ENCODE measurements at places on chromosomes 12 and 14.

- no peak for DNase-seq
These were observed 187.2 kb downstream of the TMTC2 start for GRCh38 chr12:82873951-82874350.

- no peak for DNase-seq
These were observed 15.3 kb downstream of the GPR132 start for GRCh38 chr14:105049753-105050550.

DNA sequence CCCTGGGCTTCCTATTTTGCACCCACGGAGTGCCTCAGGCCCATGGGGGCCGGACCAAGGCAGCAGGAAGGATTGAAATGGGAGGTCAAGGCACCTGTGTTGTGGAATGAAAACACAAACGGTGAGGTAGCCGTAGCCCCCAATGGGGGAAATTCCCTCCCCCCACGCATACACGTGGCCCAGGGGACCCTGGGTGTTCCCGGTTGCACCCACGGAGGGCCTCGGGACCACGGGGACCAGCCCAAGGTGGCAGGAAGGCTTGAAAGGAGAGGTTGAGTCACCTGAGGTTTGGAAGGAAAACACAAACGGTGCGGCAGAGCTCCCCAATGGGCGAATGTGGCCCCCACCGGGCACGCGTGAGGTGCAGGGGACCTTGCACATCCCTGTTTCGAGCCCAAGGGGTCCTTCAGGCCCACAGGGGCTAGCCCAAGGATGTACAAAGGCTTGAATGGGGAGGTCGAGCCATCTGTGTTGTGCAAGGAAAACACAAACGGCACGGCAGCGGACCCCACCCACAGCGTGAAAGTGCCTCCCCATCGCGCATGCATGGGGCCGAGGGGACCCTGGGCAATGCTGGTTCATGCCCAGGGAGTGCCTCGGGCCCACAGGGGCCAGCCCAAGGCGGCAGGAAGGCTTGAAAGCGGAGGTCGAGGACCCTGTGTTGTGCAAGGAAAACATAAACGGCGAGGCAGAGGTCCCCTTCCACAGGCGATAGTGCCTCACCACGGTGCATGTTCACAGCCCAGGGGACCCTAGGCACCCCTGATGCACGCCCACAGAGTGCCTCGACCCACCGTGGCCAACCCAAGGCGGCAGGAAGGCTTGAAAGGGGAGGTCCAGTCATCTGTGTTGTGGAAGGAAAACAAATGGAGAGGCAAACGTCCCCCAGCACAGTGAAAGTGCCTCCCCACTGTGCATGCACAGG lies 376.7 kb downstream of the ALG10 start:
- no peak for DNase-seq

DNA sequence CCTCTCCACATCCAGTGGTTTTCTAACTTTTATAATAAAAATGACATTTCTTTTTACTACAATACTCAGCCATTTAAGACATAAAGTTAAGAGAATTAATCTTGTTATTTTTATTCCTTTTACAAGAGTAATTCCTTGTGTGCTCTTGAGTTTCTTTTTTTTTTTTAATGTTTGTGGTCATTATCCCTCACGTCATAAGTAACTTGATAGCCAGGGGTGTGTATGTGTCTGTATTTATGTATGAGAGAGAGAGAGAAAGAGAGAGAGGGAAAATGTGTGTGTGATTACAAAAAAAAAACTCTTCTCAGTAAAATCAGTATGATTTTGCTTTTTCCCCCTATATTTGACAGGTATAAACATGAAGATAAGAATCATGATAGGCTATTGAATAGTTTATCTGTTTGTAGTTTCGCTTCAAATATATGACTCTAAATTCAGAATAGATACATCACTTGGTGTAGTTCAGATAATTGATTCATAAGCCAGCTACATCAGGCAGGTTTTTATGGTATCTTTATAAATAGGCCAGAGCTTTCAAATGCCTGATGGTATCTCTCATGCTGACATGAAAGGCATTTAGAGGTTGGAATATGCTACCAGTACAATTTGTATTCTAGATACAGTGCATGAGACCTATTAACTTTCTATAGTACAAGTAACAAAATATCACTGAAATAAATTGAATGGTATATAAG lies 34.9 kb downstream of the RERGL start:
- no peak for DNase-seq

- DNase-seq: no peak
These were observed 8.5 kb downstream of the MAPKAPK5 start for GRCh38 chr12:111850526-111850925.

DNA sequence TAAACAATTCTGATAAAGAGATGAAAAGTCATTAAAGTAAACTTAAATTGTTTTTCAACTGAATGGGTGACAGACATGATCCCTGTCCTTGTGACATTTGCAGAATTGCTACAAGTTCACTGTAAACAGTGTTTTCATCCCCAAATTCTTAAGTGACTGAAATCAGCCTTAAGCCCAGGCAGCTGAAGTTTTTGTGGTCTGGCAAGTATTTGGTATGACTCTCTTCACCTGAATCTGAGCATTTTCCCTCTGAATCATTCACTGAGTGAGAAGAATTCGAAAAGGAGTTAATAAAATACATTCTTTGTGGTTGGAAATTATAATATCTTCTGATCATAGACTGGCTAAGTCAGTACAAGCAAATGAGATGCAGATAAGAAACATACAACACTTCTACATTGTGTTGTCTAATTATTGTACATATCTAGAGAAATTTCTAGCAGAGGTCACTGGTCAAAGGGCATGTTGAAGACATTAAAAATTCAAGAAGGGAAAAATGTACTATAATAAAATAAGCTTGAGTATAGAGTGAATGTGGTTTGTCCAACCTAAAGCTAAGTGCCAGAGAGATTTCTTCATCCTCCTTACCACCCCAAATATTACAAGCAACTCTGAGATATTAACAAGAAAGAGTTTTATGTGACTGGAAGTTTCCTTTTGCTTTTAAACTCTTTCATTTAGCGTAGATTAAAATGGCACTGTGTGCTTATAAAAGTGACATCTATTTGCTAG lies 177.8 kb upstream of the DIO2 start:
- no peak for DNase-seq

- DNase-seq: no peak
These were observed 25.5 kb downstream of the GXYLT1 start for GRCh38 chr12:42119085-42119633.

DNA sequence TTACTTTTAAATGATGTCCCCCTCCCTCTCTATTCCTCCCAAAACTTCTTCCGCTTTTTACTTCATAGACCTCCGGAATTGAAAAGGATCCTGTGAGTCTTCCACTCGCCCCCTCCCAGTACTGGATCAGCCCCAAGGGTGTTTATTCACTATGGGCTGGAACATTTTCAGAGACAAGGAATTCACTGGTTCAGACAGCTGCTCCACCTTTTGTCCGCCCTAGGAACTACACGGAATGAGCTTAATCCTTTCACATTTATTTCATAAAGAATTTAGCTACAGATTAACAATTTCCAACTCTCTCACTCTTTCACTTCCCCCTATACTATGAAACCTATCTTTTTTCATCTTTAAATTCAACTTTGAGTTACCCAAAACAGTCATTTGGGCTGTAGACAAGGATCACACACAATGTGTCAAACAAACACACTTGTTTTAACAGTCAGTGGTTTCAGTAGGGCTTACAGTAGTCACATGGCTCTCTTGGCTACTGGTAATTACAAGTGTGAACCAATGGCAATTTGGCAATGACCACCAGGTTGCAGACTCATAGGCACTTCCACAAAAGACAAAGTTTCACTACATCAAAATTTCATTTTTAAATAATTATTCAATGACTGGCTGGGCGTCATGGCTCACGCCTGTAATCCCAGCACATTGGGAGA lies 20.6 kb downstream of the CNIH1 start:
- DNase-seq: no peak

- no peak for DNase-seq
These were observed 640 bp downstream of the ARMH4 start for GRCh38 chr14:58151133-58152013.

- no peak for DNase-seq
These were observed 1104.7 kb upstream of the TMEM132C start for GRCh38 chr12:127162307-127162706.

DNA sequence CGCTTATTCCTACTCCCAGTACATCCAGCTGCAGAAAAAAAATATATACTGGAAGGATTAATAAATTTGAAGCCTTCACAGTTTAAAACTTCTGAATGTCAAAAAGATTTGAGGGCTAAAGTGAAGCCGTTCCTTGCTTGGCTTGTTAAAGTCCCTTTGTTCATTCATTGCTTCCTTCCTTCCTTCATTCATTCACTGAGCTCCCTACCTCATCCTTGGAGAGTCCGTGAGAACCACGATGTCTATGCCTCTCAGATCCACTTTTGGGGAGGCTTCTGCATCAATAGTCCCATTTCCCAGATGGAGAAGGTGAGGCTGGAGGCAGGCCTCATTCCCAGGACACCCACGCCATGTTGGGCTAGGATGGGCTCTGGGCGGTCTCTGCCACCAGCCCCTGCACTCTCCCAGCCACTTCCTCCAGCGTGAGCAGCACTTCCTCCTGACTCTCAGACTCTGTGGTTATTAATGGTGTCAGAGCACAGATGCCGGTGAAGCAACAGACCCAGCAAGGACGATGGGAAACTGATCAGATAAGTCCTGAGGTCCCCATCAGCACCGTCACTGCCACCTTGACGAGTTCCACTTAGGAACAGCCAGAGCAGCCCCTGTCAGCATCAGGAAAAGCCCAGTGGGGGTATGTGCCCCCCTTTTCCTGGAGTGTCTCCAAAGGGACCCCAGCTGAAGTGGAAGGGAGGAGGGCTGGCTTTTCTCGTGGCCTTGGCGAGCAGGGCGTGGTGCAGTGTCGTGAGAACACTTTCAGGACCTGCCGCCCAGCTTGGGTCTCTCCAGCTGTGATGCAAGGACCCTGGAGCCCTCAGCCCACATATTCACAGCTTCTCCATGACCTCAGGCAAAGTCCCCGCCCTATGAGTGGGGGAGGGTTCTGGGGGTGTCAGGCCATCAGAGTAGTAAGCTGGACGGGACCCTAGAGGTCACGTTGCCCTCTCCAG lies 21.2 kb downstream of the ASB2 start:
- DNase-seq: no peak

GRCh38 chr12:121009741-121010140 lies 6.5 kb downstream of the C12orf43 start:
- no peak for DNase-seq

GRCh38 chr12:93638095-93638494 lies 39.1 kb upstream of the CRADD start:
- DNase-seq: no peak

DNA sequence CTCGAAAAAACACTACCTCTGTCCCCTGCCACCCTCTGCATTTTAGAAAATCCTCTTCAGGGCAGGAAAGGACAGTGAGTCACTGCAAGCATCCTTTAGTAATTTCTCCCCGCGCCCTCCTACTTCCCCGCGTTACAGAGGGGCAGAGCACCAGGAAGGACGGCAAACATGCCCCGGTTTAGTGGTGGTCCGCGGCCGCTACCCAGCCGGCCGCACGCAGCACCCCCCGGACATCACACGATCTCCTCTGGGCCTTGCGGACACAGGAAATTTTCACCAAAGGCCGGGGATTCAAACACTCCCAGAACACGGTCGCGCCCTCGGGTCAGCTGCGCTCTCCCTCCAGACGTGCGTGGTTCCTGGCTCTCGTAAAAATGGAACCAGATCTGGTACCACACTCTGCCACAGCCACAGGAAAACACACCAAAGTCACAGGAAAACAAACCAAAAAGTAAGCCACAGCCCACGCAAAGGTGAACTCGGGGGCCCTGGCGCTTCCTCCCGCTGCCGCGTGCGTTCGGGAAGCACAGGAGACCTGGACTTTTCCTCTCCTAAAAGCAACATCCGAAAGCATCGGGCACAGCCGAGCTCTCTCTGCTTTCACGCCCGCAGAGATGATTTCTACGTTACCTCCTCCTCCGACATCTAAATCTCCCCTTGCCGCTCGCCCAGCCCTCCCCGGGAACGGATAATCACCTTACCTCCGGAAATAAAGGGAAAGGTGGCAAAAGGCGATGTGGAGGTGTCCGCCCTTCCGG lies 839 bp downstream of the SLC38A1 start:
- DNase-seq: peak; percentile 16

- no peak for DNase-seq
These were observed 13.9 kb upstream of the CACNA2D4 start for GRCh38 chr12:1932264-1932777.

- no peak for DNase-seq
These were observed 91.0 kb upstream of the SFSWAP start for GRCh38 chr12:131619736-131620506.

GRCh38 chr14:36582011-36582873 lies at the start of gene NKX2-8:
Gene NKX2-8 (minus strand): TSS chr14:36582614. CDS start chr14:36582389, 225 bp downstream.
- no peak for DNase-seq

GRCh38 chr14:90088176-90088575 lies 26.4 kb downstream of the KCNK13 start:
- no peak for DNase-seq

GRCh38 chr12:8629486-8630033 lies 16.9 kb upstream of the AICDA start:
- no peak for DNase-seq

GRCh38 chr12:27635349-27635972 lies 60.8 kb upstream of the REP15 start:
- DNase-seq: no peak

DNA sequence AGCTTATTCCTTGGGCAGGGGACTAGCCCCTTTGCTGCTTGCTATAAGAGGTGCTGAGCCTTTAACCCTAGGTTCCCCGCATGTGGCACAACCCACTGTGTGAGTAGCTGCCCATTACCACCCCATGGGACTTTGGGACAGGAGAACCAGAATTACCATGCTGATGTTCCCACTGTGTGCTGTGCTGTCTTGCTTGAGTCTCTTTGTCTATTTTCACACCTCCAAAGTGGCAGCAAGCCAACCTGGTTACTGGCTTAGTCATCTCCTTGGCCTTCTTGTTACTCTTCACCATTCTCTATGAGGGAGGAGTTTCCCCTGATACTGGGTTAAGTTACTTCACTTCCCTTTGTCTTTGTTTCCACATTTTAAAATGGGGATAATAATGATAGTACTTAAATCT lies 73.4 kb upstream of the ETV6 start:
- no peak for DNase-seq

DNA sequence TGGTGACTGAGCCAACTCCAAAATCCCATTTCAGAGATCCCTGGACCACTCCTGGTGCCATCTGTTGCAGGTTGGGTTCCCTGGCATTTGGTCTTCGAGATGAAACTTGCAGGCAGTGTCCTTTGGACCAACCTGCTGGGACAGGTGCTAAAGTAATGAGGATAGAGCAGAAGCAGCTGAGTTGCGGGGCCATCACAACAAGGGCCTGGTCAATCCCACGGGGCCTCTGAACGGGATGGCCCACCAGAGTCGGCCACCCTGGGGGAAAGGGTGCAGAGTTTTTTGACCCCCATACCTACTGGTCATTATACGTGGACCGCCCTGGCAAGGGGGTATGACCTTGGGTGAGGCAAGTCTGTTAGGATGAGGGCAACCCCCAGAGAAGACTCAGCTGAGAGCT lies 39.3 kb downstream of the DLK1 start:
- no peak for DNase-seq

GRCh38 chr12:50123203-50123602 lies 11.2 kb downstream of the COX14 start:
- DNase-seq: no peak
